Endodermal cell (in vitro differentiated cells): ENCODE measurements at places on chromosomes 5 and 9.

- DNase-seq = no peak
Observed at GRCh38 chr5:130272837-130273236, 368.6 kb downstream of the CHSY3 start.

- no peak for DNase-seq
Observed at GRCh38 chr5:152864991-152865390, 459.9 kb upstream of the NMUR2 start.

- DNase-seq = no peak
Observed at GRCh38 chr5:57299986-57300385, 126.1 kb downstream of the GPBP1 start.

DNA sequence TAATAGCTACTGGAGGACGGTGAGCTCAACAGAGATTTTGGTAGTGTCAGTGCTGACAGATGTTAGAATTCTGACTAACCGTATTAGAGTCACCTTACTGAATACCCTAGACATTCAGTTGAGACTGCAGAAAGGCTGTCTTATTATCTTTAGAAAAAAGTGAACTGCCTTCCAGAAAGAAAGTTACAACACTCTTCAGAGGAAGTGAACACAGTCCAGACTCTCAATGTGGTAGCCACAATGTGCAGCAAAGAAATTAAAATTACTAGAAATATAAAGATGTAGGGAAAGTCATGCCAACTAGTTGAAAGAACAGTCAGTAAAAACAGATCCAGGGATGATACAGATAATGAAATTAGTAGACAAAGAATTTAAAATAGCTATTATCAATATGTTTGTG is 47.1 kb upstream of the COL15A1 start:
- DNase-seq = no peak

- no peak for DNase-seq
Observed at GRCh38 chr5:60522292-60522905, 177.6 kb downstream of the DEPDC1B start.

- peak; percentile 69 for DNase-seq
Observed at GRCh38 chr9:105673850-105674387, 11.7 kb downstream of the TAL2 start.

DNA sequence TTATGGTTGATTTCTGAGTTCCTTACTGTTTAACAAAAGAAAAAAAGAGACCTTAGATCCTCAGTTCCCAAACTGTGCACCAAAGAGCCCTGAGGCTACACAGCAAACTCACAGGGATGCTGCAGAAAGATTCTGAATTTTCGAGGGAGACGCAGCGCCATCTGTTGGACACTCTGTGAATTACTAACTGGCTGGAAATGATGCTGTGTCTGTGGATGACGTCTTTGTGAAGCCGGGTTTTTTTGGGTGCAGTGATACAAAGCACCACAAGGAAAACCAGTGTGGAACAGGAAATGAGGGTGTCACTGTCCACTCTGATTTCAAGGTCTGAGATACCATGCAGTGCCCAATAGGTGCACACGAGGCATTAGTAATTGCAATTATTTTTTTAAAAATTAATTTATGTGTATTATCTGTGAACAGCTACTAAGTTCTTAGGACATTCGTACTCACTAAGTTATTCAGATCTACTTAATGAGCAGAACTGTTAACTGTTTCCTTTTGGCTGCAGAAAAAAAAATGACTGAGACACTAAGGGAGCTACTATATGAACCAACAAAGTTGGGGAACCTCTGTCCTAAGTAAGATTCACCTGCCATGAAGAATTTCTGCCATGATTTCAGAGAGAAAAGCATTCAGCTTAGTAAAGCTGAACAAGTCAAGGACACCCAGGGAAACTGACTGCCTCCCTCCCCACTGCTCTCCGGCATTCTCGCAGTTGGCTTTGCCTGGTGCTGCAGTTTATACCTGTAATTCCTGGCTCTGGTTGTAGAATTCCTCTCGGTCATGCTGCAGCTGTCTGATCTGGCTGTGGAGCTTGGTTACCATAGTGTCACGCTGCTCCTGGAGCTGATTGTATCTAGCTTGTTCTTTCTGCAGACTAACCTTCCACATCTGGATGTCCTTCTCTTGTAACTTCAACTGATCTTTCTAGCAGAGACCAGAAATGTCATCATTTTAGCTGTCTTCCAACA is 23.4 kb downstream of the SPACA9 start:
- peak; percentile 92 for DNase-seq

- DNase-seq = no peak
Observed at GRCh38 chr9:99134893-99135341, 30.0 kb downstream of the TGFBR1 start.

- peak; percentile 84 for DNase-seq
Observed at GRCh38 chr5:1875843-1876659, 6.7 kb downstream of the IRX4 start.

GRCh38 chr9:96193236-96193755 is 108.7 kb downstream of the HSD17B3 start:
- DNase-seq = no peak

DNA sequence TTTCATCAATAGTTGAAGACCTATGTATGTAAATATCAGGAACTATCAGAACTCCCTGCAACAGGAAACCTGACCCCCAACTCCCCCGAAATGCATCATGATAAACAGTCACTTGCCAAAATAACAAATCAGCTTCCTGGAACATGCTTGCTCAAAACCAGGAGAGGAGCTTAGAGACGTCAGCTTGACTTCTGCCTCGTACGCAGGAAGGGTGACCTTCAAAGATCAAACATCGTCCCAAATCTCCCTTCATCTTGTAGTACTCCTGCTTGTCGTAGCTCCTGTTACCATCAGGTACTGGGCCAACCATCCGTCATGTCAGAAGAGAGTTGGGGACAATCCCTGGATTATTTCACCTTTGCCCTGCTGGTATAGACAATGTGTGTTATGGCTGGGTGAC is 396.1 kb downstream of the GADD45G start:
- no peak for DNase-seq
